Activated CD8-positive, alpha-beta memory T cell treated with anti-CD3 and anti-CD28 coated beads for 24 hours (primary cell): ENCODE measurements at places on chromosomes 6 and 20.

DNA sequence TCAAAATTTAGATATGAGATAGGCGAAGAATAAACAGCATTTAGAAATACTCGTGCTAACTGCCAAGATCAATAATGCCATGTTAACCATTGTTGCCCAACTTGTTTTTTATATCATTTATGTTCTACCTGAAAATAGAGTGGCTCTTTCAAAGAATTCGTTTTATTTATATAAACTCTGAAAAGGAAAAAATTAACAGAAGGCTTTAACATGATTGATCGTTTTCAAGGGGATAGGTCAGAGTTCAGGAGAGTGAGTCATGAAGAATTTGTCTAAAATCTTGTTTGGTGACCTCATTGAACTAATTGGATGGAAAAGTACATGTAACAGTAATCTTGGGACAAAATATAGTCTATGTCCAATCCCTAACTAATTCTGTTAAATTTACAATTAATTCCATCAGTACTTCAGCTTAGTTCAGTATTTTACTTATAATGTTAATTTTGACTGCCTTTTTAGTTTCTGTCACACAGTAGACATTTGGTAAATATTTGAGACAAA lies 11.1 kb upstream of the ELOVL2 start:
- no peak for DNase-seq

DNA sequence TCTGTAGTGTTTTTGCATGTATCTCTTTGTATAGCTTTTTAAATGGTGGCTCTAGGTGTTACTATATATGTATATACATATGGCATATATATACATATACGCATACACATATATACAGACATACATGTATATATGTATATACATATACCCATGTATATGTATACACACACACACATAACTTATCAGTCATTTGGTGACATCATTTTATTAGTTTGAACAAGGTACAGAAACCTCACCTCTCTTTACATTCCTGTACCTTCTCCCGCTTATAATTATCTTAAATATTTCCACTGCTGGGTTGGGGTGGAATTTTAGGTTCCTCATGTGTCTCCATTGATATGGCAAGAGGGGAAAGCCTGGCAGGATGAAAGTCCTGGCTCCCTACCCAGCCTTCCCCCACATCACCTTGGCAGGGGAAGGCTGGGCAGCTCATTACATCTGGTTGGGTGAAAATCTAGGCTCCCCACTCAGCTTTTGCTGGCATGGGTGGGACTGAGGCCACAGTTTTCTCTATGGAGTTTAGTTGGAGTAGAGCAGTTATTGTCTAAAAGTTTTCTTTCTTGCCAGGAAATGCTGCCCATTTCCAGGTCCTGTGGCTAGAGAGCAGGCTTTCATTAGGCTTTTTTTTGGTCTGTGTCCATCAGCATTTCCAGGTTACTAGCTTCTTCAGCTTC lies 7.6 kb downstream of the GLO1 start:
- no peak for DNase-seq

DNA sequence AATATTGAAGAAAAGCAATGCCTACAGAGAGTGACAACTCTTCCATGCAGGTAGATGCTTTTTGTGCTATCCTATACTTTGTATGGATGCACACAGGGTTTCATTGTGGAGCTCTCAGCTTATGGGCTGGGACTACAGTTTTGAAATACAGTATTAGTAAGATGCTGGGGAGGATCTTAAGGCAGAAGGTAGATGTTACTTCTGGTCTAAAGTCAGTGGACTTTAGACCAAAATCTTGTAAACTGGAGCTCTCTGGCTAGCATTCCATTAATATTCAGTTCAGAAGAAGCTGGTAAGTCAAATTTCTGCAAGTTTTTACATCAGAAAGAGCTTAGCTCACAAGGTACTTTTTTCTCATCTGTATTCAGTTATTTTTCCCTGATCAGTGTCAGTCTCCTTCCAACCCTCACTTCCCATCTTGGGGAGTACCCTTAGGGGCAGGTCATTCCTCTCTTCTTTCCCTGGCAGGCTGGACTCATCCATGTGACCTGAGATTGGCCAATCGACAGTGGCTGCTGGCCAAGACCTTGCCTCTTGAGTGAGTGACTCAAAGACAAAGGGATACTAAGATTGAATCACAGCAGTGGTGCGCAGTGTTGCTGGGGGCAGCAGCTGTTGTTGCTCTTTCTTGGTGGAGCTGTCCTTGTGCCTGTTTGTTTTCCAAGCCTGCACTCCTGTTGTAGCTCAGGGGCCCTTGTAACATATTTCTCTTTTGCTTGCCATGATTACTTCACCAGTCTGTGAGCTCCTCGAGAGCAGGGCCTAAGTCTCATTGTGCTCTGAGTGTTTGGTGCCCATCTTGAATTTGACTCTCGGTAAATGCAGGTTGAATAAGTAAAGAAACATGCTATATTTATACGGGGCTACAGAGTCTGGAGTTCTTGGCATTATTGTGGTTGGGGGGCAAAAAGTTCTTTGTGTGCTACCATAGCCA lies 2.8 kb upstream of the PHF20 start:
- DNase-seq = peak; percentile 72

- DNase-seq = peak; percentile 67
Observed at GRCh38 chr20:46308258-46309157, at the start of gene CDH22. CDH22 (minus strand) TSS chr20:46308498; CDS start chr20:46251294, 57,204 bp downstream.

DNA sequence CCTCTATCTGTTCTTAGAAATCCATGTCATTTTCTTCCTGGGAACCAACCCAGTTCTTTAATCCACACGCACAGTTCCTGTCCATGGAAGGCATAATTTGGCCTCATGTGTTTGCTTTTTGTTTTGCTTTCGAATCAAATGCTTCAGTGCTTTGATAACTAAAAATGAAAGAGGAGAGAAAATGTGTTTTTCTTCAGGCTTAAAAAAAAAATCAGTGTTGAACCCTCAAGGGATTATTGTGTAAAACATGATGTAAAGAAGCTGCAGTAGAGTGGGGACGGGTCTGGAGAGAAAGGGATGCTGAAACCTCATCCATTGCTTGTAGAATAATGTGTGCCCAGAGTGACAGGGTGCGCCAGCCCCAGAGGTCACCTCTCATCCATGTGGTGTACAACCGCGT lies 197.5 kb upstream of the JARID2 start:
- DNase-seq = no peak

DNA sequence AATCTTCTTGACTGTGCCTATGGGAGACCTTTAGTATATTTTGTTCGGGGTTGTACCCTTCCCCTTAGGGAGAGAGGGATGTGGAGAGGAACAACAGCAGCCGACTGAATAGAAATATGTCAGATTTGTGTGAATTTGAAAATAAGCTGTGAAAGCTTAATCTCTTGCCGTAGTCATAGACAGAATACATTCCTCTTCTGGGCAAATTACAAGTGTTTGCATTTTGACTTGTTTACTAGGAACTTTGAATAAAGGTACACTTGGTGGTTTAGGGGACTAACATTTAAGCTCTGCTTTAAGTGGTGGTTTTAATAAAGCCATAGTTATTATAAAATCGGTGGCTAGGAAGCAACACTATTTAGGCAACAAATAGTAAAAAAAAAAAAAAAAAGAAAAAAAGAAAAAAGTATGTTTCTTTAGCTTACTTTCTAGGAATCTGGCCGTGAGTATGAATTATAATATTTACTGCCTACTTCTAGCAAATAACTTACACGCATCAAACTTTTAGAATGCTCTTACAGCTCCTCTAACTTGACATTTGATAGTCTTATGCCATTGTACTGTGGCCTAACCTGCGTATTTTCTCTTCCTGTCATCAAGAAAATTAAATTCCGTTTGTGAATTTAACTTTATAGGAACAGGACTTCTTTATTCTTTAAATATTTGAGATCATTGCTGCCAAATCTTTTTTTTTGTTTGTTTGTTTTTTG lies 65.1 kb downstream of the ZBTB2 start:
- DNase-seq = no peak

DNA sequence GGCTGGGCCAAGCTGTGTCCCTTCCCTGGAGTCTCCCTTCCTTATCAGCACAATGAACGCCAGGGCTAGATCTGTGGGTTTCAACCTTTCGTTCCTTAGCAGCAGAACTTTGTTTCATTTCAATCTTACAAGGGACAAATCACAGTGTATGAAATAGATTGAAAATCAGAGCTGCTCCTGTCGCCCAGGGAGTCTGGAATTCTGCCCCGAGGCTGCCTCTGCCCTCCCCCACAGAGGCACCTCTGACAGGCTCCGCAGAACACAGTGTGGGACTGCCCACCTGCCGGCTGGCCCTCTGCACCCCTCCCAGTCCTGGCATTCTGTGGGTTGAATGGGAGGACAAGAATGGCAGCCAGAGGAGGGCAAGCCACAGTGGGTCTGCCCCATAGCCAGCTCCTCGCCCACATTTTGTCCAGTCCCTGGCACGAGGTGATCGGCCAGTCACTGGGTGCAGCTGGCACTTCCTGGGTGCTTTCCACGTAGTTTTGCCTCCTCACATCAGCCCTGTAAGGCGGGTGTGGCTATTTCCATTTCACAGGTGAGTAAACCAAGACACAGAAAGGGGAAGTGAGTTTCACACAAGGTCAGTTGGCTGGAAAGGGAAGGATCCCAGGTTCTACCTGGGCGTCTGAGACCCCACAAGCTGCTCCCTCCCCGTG lies 26.1 kb downstream of the MANBAL start:
- no peak for DNase-seq

GRCh38 chr6:63821442-63821841 lies 185.8 kb downstream of the PHF3 start:
- DNase-seq = no peak

DNA sequence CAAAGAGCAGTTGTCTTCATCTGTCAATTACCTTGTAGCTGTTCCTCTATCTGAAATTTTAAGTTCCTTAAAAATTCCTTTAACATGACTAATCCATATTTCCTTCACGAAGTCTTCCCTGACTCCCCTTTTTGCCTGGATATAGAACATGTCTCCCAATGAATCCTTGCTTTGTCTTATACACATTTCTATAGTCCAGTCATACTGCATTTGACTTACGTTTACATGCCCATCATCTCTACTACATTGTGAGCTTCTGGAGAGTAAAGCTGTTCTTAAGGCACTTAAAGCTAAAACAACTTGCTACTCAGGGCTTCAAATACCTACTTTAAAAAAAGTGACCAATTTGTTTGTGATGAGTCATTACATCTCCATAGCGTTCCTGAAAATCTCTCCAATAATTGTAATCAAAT lies 4.9 kb downstream of the REV3L start:
- DNase-seq = no peak

DNA sequence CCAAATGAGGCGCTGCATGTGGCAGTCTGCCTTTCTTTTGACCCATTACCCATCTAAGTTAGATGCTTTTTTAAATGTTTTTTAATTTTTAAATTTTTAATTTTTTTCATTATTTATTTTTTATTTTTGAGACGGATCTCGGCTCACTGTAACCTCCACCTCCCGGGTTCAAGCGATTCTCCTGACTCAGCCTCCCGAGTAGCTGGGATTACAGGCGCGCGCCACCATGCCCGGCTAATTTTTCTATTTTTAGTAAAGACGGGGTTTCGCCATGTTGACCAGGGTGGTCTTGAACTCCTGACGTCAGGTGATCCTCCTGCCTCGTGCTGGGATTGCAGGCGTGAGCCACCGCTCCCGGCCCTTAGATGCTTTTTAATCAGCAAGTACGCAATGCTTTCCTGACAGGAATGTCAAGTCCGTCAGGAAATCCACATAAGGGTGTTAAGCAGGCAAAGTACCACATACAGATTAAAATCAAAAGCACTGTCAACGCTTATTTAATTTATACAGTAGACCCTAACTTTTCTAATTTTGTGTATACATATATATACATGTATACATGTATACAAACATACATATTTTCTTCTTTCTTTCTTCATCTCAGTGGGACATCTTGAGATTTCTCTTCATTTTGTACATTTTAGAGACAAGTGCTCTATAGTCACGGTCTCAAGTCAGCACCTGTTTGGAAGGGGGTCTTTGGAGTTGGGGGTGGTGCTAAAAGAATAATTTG lies 995 bp upstream of the GSTA4 start:
- DNase-seq = peak; percentile 75
